CD4-positive, alpha-beta T cell treated with Interleukin-2 at 100 ng/mL for 4 hours (primary cell): ENCODE measurements at places on chromosomes 6 and 20.
A peak's percentile ranks its signal among the peaks of the same experiment; 100 is the strongest.

- peak; percentile 70 for DNase-seq
Observed at GRCh38 chr6:32154514-32155161, 697 bp downstream of the PPT2 start.

- no peak for DNase-seq
Observed at GRCh38 chr6:10418361-10418861, 3.5 kb upstream of the TFAP2A start.

- DNase-seq, result no peak
Observed at GRCh38 chr6:15325540-15325955, 79.7 kb downstream of the JARID2 start.

DNA sequence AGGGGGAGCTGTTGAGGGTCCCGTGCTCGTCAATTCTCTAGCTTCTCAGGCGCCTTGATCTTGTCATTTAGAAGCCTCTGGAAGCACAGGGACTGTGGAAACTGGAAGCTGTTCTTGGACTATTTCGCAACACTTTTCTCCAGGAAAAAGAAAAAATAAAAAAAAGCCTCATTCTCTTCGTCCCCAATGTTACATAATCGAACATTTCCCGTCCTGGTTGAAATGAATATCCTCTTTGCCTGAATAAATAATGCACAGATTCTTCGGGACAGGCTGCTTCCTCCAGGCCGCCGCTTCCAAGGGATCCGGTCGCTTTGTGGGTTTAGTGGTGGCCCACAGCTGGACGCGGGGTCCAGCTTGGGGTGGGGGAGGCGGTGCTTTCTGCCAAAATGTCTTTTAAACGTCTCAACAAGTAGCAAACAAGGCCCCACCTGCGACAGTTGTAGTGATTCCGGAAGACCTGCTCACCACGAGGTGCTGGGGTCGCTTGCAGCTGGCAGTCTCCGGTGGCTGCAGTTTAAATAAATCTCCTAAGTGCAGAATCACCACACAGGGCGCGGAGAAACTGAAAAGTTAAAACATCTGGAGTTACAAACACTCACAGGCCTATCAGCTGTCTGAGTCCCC is 125.9 kb upstream of the ESR1 start:
- no peak for DNase-seq

DNA sequence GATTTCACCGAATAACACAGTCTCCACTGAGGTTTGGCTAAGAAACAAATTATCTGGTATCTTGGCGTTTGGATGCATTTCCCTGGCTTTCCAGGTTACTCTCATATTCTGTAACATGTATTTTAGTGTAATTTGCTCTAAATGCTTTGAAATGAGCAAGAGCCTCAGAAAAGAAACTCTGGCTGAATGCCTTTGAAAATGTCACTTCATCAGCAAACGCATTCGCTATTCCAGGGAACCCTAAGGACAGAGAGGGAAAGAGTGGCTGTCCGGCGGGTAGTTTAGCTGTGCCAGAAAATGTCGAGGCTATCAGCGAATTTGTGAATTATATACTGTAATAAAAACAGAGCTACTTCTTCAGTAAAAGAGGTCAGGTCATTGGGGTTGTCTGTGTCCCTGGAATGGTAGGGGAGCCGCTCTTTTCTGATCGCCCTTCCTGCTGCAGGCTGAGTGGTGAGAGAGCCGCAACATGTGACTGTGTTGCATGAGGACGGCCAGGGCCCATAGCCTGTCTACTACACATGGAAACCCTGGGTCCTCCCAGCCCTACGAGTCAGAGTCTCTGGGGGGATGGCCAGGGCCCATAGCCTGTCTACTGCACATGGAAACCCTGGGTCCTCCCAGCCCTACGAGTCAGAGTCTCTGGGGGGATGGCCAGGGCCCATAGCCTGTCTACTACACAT is 57.3 kb downstream of the SMOC2 start:
- DNase-seq, result no peak

DNA sequence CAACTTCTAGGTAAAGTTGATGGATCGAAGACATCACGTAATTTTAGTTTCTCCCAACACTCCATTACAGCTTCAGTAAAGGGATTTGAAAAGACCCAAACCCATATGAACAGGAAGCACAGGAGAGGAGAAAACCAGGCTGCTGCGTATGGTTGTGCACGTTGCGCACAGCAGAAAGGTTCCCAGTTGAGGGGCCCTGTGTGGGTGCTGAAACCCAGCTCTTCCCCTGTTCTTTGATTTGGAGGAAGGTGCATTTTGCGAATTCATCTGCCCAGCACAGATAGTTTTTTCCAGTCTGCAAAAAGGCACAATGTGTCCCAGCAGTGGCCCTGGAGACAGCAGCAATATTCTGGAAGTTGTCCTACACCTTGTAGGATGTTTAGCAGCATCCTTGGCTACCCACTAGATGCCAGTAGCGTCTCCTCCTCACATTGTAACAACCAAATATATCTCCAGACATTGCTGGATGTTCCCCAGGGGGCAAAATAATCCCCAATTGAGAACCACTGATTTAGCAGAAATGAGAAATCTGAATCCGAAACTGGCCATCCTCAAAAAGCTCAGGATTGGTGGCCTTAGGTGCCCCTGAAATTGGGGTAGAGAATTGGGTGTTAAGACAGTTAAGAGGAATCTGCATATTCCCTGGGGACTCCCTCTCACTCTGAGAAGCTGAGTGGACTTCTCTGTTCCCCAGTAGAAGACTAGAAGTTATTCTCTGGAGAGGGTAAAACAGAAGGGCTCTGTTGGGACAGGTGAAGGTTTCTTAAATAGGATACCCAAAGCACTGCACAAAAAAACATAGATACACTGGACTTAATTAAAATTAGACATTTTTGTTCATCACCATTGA is 12.2 kb downstream of the SUN5 start:
- no peak for DNase-seq

DNA sequence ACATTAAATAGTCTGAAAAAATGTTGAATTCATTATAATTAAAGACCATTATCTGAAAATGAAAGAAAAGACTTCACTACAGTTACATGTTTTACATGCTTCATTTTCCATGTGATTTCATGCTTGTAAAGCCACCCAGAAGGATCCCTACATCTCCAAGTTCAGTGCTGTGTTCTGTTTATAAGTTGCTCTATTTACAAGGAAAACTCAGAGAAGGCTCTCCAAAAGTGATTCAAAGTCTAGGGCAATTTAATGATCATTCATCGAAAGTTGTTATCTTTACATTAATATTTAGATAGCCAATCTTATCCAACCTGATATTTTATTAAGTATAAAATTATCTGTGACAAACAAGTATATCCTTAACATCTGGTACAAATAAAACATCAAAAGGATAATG is 494.9 kb upstream of the RNF217 start:
- DNase-seq, result no peak

DNA sequence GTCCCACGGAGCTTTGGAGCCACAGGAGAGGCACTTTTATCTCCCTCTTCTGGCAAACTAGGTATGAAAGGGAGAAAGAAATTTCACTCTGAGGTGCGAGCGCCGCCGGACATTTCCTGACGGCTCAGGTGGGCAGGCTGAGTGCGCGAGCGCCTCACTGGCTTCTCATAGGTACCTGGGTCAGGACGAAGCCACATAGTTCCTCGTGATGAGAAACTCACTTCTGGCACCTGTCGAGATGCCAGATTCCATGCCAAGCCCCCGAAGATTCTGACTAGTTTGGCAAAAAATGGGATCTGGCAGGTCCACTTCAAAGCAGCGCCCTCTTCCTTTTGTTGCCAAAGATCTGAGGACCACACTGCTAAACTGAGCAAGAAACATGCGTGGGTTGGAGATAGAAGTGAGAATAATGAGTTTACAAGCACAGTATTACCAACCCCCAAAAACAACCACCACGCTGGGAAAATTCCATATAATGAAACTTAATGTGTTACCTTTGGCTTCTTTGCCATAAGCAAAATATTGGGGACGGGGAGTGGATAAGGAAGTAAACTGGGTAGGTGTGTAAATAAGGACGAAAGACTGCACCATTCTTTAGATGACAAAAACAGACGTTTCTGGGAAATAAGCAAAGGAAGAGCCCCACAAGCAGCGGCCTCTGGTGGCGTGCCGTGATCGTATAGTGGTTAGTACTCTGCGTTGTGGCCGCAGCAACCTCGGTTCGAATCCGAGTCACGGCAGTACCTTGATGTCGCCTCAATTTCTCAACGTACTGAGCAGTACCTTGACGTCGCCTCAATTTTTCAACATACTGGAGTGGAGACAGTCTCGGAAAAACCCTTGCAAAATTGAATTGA is 89.8 kb upstream of the PRSS16 start:
- DNase-seq, result peak; percentile 85

DNA sequence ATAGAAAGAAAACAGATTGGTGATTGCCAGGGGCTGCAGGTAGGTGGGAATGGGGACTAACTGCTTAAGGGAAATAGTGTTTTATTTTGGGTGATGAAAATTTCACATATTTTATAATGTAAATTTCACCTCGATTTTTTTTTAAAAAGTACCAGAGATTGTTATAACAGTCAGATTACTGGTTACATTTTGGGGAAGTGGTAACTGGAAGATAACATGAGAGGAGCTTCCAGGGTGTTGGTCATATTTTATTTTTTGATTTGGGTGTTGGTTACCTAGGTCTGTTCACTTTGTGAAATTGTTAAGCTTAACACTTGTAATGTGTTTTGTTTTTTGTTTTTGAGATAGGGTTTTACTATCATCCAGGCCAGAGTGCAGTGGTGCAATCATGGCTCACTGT is 17.2 kb upstream of the CRIP3 start:
- DNase-seq, result no peak
